ENCODE measurements at places on chromosomes 13 and 19.
A peak's percentile ranks its signal among the peaks of the same experiment; 100 is the strongest.

DNA sequence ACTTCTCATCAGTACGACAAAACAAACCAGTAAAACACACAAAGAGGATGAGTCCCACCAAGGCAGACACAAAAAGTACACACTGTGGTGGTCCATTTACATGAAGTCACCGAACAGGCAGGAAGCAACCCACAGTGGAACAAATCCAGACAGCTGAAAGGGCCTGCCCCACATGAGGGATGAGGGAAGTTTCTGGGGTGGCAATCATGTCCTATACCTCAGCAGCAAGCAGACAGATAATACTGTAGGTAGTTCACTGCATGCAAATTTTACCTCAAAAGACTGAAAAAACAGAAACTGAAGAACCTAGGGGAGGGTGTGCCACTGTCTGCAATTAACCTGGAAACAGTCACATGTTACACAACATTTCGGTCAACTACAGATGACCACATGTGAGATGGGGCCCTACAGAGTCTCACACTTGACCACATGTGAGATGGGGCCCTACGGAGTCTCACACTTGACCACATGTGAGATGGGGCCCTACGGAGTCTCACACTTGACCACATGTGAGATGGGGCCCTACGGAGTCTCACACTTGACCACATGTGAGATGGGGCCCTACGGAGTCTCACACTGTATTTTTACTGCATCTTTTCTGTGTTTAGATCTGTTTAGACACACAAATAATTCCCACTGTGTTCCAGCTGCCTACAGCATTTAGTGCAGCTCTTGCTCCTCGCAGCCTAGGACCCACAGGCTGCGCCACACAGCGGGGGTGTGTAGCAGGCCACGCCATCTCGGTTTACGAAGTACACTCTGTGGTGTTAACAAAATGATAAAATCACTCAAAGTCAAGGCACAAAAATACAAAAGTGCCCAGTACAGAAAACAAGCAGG, 22.2 kb downstream of the PCID2 start:
- DNase-seq, result no peak

GRCh38 chr13:20709782-20710181, 6.3 kb downstream of the IL17D start:
- DNase-seq, result no peak

- DNase-seq, result peak; percentile 80
These were observed 75.6 kb upstream of the TM9SF2 start for GRCh38 chr13:99425485-99426341.

- DNase-seq, result no peak
These were observed 33.6 kb upstream of the EDNRB start for GRCh38 chr13:77952276-77952675.

DNA sequence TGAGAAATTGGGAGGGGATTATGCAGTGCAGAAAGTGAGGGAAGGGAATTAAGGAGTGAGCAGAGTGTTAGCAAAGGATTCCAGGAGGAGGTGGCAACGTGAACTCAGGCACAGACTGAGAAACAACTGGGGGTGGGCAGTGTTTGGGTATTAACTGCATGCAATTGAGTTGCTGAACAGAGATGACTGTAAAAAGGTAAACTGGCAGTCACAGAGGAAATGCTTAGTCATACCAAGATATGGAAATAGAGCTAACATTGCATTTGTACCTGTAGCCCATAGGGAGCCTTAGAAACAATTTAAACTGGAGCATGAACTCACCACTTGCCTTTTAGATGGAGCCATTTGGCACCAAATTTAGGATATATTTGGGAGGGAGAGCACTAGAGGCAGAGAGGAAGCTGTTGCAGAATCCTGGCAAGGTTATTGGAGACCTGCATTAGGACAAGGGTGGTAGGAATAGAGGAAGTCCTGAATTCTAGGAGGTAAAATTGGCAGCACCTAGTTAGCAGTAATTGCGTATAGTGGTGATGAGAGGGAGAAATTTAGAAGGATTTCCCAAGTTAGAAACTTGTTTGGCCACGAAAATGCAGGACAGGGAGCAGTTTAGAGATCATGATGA, 100.6 kb upstream of the FRY start:
- DNase-seq, result no peak

GRCh38 chr13:113763254-113763653, 4.2 kb downstream of the TMEM255B start:
- no peak for DNase-seq

DNA sequence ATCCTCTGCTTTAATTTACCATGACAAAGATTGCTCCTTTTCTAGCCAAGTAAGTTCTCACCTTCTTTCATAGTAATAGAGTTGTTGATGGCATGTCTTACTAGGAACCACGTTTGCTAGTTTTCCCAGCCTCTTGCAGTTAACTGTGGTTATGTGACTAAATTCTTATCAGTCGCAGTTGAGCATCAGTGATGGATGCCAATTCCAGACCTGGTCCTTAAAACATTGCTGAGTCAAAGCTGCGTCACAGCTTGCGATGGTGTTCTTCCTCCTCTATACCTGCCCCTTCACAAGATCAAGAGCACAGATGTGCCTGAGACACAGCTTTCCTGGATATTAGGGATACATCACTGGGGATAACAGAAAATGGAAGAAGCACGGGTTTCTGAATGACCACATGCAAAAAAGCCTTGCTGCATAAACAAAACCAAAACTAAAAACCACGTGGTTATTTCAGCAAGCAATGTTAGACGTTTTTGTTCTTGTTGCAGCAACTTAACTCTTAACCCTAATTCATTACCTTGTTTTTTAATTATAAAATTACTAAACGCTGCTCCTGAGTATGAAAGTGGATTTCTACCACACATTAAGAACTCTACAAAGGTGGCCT, 97.6 kb upstream of the DACH1 start:
- DNase-seq, result no peak

GRCh38 chr13:42327725-42328124, 55.8 kb downstream of the AKAP11 start:
- no peak for DNase-seq

DNA sequence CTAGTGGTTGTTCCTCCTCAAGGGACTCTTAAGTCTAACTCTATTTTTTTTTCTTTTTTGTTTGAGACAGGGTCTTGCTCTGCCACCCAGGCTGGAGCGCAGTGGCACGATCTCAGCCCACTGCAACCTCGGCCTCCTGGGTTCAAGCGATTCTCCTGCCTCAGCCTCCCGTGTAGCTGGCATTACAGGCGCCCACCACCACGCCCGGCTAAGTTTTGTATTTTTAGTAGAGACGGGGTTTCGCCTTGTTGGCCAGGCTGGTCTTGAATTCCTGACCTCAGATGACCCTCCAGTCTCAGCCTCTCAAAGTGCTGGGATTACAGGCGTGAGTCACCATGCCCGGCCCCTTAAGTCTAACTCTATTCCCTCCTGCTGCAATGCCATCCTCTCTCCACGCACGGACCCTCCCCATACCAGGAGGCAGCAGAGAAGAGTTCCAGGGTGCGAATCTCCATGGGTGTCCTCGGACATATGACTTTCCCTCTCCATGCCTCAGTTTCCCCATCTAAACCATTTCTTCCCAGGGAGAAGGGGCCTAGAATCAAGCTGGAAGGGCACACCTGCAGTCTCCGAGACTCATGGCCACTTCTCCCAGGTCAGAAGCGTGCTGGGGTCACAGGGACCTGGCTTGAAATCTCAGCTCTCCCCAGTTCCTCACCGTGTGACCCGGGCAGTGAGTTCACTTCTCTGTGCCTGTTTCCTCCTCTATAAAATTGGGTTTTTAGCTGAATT, 6.0 kb upstream of the BCL3 start:
- no peak for DNase-seq

DNA sequence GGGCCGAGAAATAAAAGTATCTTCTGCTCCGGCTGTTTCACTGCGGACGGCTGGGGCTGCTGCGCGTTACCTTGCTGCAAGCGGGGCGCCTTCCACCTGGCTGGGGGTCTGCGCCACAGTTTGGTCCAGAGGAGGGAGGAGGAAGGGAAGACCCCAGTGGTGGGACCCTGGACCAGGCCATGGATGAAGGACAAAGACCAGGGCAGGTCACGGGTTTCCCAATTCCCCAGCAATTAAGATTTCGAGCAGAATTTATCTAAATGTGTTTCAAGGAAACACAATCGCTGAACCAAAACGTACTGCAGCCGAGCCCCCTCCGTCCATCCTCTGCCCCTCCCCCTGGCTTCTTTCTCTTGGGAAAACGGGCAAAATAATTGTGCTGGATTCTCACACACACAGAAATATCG, 2.9 kb downstream of the SOX1 start:
- DNase-seq, result no peak

DNA sequence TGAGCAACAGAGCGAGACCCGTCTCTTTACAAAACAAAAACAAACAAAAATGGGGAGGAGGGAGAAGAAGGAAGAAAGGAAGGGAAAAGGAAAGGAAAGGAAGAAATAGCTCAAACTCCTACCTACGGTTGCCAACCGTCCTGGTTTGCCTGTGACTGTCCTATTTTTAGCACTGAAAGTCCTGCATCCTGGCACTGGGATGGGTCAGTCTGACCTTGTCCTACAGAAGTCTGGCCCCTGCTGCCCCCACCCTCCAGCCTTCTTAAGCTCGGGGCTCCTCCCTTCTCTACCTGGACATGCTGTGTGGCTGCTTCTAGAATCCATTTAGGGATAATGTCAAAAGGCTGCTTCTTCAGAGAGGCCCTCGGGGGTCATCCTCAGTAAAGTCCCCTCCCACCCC, 1.2 kb upstream of the STXBP2 start:
- no peak for DNase-seq

DNA sequence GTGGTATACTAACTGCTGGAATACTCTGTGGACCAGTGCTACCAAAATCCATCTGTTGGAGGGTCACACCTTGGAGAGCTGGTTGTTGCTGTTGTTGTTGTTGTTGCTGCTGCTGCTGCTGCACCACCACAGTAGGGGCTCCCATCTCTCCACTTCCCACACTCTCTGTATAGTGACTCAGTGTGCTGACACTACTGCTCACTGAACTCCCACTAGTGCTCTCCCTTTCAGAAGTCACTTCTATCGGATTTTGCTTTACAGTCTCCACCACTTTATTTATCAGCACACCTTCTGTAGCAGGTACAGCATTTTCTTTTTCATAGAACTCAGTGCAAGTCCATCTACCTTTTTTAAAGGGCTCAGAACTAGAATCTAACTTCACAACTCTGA, 1.7 kb downstream of the TSC22D1 start:
- DNase-seq, result no peak

GRCh38 chr19:46181388-46181779, 33.3 kb downstream of the IGFL2 start:
- no peak for DNase-seq

DNA sequence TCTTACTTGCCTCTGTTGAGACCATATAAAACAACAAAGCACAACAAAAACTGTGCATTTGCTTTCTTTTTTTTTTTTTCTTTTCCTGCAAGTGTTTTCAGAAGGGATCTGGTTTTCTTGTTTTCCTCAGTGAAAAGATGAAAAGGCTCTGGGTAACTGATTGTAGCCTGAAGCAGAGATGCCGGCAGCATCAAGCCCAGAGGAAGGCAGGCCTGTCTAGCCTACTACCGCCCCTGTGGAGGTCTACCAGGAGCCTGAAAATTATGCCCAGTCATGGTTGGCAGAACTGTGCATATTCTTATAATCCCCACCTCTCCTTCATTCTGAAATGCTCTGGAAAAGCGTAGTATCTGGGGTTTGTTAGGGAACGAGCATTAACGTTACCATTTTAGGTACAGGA, 32.6 kb upstream of the MEDAG start:
- DNase-seq, result no peak

- DNase-seq, result peak; percentile 48
These were observed 32.2 kb downstream of the DEDD2 start for GRCh38 chr19:42185277-42185676.

GRCh38 chr13:110716247-110716515, 2.7 kb downstream of the ING1 start:
- DNase-seq, result no peak

DNA sequence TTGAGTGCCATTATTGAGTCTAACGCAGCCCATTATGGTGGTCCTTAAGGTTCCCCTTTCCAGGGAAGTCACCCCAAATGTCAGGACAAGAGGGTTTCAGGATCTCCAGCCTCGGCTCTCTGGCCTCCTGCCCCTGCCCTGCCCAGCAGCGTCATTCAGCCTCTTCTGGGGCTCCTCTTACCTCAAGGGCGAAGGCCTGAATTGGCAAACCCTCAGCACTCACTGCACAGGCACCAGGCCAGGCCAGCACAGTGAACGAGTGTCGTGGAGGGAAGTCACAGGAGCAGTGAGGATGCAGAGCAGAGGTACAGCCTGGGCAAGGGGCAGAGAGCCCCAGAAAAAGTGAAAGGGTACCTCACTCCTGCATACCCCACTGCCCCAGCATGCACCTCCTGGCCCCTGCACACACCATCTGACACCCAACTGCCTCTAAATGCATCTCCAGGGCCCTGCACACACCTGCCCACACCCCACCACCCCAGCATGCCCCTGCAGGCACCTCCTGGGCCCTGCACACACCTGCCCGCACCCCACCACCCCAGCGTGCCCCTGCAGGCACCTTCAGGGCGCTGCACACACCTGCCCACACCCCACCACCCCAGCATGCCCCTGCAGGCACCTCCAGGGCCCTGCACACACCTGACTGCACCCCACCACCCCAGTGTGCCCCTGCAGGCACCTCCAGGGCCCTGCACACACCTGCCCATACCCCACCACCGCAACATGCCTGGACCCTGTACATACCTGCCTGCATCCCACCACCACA, 19.8 kb downstream of the SLC25A42 start:
- no peak for DNase-seq

DNA sequence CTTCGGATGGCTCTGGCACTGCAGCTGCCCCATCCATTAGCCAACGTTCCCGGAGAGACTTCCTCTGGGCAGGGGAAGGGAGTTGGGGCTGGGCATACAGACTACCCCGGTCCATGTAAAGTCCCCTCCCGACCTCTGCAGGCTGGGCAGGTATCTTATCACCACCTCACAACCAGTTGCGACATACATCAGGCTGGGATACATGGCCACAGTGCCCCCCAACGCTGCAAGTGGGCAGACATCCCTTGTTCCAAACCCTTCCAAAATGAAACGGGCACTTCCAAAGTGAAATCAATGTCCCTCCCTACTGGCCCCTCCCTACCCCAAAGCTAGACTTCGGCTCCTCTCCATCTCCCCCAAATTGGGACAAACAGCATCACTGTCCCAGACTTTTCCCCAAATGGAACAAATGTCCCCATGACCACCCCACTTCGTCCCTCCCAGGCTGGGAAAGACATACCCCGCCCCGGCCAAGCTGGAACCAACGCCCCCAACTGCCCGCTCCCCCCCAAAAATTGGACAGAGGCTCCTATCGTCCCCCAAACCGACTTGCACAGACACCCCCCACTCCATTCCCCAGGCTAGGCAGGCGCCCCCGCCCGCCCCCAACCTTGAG, 5.0 kb downstream of the PALM3 start:
- DNase-seq, result no peak

- no peak for DNase-seq
These were observed 64.6 kb downstream of the GGACT start for GRCh38 chr13:100523981-100524386.

- DNase-seq, result no peak
These were observed 107.2 kb upstream of the HTR2A start for GRCh38 chr13:47004027-47004426.

DNA sequence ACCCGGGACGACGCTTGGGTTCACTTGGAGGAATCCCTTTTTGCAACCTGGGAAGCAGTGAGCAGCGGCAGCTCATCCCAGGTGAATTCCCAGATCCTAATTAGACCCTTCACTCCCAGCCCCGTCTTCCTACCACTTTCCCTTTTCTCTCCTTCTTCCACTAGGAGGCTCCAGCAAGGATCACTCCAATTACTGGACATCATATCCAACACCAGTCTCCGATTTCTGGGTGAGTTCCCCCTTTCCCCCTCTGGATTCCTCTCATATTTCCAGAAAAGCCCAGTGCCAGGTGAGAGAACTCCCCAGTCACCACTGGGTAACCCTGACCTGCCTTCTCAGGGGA, 17.1 kb upstream of the ZSCAN4 start:
- DNase-seq, result no peak
